Stimulated activated CD4-positive, alpha-beta T cell treated with anti-CD3 and anti-CD28 coated beads, Interleukin-1b, Interleukin-23, amount 100 ng/mL, for 48 hours (primary cell): ENCODE measurements at places on chromosomes 3 and 15.

GRCh38 chr3:69051756-69052471 lies at the start of gene TMF1:
Gene TMF1, minus strand, starts transcription at chr3:69052333. Its CDS starts 247 bp downstream, at chr3:69052086.
- DNase-seq: peak; percentile 97

- no peak for DNase-seq
Measured at GRCh38 chr3:65830948-65831732, 207.6 kb downstream of the MAGI1 start.

DNA sequence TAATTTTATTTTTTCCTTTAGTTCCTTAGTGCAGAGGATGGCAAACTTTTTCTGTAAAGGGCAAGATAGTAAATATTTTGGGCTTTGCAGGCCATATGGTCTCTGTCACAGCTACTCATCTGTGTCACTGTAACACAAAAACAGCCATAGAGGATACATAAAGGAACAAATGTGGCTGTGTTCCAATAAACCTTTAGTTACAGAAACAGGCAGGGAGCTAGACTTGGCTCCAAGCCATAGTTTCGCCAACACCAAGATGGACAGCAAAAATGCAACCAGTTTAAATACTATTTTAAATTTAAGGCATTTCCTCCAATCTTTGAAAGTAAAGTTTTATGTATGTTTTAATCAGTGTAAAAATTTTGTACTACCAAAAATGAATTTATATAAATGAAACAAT lies 753.4 kb downstream of the FHIT start:
- DNase-seq: no peak

DNA sequence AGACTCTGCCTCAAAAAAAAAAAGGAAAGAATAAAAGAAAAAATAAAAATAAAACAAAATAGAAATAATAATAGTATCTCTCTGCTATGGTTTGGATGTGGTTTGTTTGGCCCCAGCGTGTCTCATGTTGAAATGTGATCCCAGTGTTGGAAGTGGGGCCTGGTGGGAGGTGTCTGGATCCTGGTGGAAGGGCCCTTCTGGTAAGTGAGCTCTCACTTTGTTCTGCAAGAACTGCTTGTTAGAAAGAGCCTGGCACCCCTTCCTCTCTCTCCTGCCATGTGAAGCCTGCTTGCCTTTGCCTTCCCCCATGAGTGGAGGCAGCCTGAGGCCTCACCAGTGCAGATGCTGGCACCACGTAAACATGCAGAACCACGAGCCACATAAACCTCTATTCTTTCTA lies 26.3 kb downstream of the TMEM44 start:
- DNase-seq: no peak

- no peak for DNase-seq
Measured at GRCh38 chr3:21847005-21847404, 96.0 kb upstream of the ZNF385D start.

DNA sequence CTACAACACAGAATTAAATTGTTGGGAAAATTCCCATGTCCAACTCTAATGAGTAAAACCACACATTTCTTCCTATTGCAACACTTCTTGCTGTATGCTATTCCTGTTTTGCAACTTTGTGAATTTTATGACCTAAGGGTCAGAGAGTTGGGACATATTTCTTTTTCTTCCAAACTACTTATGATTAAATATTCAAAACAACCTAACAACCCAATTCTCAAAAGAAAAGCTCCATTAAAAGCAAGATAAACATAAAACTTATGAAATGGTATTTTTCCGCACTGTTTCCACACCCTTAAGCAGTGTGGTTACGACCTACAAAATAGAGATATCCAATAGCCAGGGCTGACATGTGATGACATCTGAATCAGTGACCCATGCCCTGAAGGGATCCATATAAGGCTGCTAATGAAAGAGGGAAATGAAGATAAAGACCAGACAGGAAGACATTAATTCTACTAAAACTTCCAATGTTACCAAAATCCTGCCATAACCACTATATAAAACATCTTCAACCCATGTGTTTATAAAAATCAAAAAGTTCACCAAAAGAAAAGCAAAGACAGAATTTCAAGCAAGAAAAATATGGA lies 45.6 kb downstream of the DMXL2 start:
- DNase-seq: no peak

DNA sequence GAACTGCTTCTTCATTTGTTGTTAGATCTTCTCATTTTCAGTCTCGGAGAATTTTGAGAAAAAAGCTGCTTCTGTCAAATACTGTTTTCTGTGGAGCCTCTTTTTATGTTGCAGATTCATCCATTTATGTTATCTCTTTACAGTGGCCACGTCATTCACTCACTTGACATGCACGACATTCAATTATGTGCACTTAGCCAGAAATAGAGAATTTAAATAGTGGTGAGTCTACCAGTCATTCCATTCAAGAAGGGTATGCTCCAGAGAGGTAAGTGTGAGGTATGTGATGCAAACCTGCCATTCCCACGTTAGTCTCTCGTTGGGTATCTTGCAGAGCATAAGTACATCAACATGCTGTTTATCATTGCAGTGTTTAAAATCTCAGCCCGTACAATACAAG lies 9.8 kb downstream of the ARPP19 start:
- peak; percentile 20 for DNase-seq

- no peak for DNase-seq
Measured at GRCh38 chr3:27571345-27571744, 87.2 kb upstream of the SLC4A7 start.

DNA sequence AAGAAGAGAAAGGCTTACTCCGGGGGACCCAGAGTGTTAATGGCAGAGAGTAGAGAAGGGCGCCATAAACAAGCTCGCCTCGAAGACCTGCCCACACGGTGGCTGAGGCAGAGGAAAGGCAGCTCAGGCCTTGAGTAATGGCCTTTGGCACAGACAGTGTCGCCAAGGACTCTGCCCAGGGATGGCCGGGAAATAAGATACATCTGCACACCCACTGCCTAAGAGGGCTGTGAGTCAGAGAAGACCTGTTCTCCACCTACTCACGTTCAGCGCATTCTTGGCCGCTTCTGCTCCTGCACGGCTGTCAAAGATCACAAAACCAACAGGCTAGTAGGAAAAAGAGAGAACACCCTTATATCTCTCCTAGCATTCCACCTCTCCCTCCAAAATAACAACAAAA lies 26.2 kb downstream of the RBPMS2 start:
- DNase-seq: no peak

- no peak for DNase-seq
Measured at GRCh38 chr15:98728082-98728810, 79.9 kb downstream of the IGF1R start.

DNA sequence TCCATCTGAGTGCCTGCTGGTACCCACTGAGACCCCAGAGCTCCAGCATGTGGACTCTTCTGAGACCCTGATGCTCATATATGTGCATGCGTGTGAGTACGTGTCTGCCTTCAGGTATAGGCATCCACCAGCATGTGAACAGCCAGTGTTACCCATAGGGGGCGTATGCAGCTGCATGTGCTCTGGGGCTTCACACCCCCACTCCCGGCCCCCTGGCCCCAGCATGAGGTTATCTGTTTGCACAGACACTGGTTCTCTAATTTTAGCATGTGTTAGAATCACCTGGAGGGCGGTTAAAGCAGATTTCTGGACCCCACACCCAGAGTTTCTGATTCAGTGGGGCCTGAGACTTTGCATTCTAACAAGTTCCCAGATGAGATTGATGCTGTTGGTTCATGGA lies 824 bp upstream of the CILP start:
- DNase-seq: peak; percentile 65

DNA sequence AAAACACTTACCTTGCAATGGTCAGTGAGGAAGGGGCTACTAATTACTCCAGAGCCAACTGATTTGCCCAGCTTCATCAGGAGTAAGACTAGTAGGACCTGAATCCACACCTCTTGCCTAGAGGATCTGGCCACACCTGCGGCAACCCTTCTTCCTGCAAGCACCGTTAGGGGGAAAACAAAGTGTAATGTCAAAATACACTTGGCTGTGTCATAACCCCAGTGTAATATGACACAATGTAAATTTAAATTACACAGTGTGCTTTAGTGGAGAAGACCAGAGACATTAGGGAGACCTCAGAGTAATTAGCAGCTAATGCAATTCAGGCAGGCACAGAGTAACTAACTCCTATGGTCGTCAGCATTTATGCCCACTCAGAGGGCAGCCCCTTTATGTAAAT lies 308.5 kb upstream of the ARRDC4 start:
- no peak for DNase-seq

DNA sequence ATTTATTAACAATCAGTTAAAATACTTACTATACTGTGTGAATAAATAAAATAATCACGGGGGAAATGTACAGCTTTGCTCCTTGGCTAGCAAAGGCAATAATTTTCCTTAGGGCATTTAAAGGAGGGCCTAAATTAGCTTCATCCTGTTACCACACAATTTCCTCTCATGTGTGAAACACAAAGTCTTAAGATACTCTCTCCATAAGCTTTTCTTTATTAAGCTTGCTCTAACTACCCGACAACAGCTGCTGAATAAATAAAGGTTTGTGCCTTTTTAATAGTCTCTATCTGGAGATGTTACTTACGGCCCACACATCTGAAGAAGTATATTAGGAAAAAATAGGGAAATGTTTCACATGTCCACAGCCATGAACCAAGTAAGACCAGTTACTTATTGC lies 29.7 kb downstream of the ZNF106 start:
- no peak for DNase-seq

DNA sequence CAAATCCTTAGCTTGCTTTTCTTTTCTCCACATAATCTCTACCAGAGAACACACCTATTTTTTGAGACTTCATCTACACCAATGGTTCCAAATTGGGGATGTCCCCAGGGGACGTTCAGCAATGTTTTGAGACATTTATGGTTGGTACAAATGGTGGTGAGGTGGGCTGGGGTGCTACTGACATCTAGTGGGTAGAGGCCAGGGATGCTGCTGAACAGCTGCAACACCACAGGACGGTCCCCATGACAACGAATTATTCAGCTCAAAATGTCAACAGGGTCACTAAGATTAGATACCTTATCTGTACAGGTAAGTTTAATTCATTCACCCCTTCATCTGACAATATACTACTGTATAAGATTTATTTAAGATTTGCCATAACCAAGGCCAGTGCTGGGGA lies 14.4 kb downstream of the GK5 start:
- DNase-seq: peak; percentile 18

- peak; percentile 54 for DNase-seq
Measured at GRCh38 chr3:72375237-72376076, 472.8 kb downstream of the SHQ1 start.

DNA sequence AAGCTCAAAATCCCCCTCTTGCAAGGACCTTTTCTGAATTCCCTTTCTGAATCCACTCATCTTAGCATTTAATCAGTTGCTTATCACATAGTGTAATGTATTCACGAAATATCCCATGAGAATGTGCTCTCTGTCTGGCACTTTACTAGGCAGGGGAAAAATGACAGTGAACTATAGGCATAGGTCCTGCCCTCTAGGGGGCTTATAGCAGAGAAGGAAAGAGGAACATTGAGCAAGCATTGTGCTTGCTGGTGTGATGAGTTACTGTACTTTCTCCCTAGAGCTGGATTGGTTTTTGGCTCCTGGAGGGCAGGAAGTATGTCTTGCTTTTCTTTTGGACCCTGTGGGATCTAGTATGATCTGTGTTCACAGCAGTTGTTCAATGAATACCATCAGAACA lies 26.5 kb downstream of the DUOX2 start:
- DNase-seq: no peak

DNA sequence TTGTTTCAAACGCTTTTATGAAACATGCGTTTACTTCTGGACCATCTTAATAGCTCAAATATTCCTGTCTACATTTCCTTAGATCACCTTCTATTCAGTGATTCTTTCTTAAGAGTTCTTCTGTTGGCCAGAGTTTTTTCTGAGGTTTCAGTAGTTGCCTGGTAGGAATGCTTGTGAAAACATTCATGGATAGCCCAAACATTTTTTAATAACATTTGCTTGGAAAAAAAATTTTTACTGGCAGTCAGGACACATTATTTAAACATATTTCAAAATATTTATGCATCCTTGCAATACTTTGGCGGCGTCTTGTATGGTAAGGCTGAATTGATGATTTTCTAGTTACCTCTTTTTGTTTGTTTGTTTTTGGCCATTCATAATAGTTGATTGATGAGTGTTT lies 47.4 kb upstream of the ZBTB20 start:
- no peak for DNase-seq

DNA sequence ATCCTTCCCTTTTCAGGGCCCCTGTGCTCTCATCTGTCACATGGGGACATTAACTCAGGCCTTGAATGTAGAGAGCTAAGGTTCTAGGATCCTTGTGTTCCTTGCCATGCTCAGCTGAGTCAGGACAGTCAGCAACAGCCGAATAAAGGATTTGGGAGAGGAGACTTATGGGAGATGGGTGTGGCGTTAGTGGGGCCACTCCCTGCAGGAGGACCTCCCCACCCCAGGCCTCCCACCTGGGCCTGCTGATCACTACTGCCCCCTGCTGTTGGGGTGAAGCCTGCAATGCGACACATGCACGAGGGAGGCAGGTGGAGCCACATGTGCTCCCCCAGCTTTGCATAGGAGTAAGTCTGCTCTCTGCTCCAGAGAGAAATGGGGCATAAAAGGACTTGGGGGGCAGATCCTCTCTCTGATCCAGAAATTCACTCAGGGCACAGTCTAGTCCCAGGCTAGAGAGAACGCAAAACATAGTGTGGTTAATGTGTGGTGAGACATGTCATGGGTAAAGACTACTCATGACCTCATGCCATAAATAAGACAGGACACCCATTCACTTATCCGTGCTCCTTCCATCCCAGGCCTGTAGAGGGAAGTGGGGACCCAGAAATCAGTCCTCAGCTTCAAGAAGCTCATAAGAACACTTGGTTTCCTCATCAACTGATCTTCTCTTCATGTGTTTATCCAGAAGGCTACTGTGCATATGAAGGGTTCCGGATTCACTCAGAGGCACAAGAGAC lies 19.4 kb downstream of the RBP1 start:
- peak; percentile 31 for DNase-seq

GRCh38 chr15:47791161-47791560 lies 73.9 kb downstream of the SEMA6D start:
- no peak for DNase-seq

- DNase-seq: peak; percentile 54
Measured at GRCh38 chr3:173395412-173396181, 1.9 kb upstream of the NLGN1 start.

DNA sequence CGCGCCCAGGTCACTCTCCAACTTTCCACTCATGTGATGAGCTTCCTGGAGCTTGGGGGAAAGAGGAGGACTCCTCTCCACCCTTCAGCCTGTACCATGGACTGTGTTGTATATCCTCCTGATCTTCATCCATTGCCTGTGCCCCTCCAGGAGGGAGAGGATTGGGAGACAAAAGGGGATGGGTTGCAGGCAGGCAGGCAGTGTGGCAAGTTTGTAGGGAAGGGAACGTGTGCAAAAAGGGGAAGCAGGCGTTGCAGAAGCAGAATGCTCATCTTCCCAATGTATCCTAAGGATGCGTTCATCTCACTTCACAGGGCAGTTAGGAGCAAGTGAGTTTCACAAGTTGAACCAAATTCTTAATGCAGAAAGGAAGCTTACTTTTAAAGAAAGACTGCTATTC lies 28.1 kb upstream of the GHSR start:
- no peak for DNase-seq

- DNase-seq: no peak
Measured at GRCh38 chr3:184677344-184678316, 34.2 kb downstream of the MAGEF1 start.

- DNase-seq: no peak
Measured at GRCh38 chr3:176799675-176800074, 397.6 kb downstream of the TBL1XR1 start.
